Stimulated activated naive CD8-positive, alpha-beta T cell treated with anti-CD3 and anti-CD28 coated beads, Interleukin-15, Interleukin-2, amounts not matched to agents 100 U/mL and 50 U/mL, for 24 hours (primary cell): ENCODE measurements at places on chromosomes 12 and 14.

DNA sequence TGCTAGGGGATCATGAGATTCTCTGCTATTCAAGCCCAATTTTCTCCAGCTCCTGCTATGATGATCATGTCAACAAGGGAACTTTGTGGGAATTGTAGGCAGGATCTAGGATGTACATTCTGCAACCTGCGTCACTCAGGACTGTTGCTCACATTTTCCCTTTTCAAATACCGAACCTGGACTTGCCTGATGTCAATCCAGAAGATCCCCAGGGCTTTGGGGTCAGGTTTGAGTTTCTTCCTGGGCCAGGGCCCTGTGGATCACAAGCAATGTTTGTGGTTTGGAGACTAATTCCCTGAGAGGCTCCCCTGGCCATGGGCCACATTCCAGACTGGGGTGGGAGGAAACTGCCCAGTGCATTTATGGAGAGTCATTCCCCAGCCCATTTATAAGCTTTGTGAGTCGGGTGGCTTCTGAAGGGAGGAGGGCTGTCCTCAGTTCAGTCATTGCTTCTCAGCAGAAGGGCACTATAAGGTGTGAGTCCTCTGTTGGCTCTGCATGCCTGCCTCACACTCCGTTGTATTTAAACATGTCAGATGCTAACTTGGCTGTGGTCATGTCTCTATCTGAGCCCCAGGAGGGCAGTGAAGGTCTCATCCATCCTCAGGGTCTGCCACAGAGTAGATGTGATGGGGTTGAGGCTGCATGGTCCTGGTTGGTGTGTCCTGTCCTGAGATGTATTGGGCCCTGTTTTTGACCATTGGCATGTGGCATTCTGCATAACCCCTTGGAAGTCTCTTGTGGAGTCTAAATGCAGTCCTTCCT lies 6.5 kb downstream of the KRT86 start:
- DNase-seq = no peak

DNA sequence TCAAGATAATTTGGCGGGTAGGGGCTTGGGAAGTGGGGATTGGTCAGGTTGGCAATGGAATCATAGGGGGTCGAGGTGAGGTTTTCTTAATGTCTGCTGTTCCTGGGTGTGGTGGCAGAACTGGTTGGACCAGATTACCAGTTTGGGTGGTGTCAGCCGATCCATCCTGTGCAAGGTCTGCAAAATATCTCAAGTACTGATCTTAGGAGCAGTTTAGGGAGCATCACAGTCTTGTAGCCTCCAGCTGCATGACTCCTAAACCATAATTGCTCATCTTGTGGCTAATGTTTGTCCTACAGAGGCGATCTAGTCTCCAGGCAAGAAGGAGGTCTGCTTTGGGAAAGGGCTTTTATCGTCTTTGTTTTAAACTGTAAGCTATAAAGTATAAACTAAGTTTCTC lies 868.4 kb downstream of the DIO2 start:
- DNase-seq = no peak

DNA sequence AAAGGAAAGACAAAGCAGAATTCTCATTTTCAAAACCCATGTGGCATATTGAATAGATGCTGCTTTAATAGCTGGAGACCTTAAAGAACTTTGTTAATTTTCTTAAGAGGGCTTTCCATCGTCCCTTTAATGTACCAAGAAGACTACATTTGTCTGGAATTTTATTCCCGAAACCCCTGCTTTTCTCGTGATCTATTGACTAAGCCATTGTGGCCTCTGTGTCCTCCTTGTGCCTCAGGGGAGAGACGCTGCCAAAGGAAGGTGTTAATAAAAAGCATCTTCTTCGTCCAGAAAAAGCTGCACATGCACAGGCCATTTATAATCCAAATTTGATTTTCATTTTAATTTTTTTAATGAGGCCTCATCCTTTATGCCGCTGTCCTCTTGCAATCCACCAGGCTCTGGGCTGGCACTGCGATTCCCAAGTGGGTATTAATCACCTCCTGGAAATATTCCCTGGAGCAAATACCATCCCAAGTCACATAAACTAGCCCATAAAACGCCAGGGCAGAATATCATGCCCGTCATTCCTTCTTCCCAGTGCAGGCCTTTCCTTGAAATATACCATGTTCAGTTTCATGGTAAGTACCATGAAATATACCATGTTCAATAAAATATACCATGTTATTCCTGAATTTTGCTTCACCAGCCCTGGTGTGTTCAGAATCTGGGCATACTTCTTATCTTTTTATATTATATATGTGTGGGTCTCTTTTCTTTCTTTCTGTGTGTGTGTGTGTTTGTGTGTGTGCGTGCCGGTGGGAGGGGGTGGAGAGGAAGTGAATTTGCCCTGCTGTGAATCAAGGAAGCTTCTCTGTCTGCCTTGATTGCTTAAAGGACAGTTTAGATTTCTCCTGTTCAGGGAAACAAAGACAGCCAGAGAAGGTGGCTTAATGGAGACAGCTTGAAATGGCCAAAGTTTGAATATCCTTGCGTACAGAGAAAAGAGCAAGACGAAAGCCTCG lies 147.6 kb downstream of the PHETA1 start:
- no peak for DNase-seq

DNA sequence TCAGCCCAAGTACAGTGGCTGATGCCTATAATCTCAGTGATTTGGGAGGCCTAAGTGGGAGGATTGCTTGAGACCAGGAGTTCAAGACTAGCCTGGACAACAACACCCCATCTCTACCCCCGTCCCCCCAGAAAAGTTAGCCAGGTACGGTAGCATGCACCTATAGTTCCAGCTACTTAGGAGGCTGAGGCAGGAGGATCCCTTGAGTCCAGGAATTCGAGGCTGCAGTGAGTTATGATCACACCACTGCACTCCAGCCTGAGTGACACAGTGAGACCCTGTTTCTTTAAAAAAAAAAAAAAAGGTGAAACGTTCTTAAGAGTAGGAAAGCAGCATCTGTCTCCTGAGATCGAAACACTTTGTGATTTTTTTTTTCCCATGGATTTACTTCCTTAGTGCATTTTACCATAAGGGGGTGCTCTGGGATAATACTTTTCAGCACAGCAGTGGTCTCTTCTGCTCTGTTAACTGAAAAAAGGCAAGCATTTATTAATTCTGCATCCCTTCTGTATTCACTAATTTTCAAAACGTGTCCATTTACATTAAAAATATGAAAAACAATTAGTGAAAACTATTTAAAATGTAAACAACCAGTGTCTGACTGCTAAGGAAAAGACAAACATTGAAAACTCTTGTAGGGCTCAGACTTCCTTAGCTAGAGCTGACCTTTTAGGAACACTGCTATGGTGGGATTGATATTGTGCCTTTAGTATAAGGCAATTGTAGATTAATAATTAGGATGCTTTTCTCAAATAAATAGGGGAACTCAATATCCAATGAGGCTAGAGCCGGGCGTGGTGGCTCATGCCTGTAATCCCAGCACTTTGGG lies 31.2 kb upstream of the USP44 start:
- DNase-seq = no peak

GRCh38 chr12:118356809-118357256 lies 15.9 kb downstream of the TAOK3 start:
- DNase-seq = no peak

- no peak for DNase-seq
These were observed 5.7 kb downstream of the FAM222A start for GRCh38 chr12:109719123-109720022.

DNA sequence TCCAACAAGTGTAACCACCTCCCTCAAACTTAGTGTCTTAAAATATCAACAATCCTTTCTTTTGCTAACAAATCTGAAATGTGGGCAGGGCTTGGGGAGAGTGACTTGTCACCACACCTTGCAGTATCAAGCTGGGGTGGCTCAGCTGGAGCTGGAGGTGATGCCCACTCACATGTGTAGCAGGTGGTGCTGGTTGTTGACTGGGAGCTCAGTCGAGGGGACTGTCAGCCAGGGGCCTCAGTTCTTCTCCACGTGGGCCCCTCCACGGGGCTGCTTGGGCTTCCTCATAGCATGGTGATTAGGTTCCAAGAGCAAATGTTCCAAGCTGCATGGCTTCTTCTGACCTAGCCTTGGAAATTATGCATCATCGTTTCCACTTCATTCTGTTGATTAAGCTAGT lies 32.6 kb upstream of the ESRRB start:
- no peak for DNase-seq

- DNase-seq = peak; percentile 89
These were observed at the start of gene TXNRD1 for GRCh38 chr12:104215638-104216297. TSS of gene TXNRD1 (plus strand) at chr12:104215779. CDS start at chr12:104215803, 24 bp downstream.

DNA sequence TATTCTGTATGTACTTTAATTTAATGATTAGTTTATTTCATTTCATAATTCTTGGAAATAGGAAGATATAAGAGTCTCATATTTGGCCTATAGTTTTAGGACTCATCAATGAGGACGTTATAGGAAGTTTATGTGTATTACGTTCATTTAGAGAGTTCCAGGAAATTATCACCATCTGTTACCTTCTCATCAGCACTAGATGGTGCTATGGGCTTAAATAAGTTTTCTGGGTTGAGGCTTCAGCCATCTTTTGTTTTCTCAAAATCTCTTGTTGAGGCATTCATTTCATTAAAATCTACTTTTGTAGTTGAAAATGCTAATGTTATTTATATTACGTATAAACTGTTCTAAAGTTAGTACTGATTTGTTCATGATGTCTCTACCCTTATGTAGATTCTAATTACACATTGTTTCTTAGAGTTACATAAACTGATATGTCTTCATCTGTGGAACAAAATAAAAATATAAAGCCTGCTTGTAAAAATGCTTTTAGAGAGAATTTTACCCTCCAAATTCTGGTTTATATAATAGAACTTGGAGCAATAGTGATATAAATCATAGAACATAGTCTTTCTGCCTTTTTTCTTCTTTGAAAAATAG lies 89.2 kb downstream of the CFAP54 start:
- DNase-seq = no peak
